ENCODE measurements at places on chromosomes 3 and 15.

DNA sequence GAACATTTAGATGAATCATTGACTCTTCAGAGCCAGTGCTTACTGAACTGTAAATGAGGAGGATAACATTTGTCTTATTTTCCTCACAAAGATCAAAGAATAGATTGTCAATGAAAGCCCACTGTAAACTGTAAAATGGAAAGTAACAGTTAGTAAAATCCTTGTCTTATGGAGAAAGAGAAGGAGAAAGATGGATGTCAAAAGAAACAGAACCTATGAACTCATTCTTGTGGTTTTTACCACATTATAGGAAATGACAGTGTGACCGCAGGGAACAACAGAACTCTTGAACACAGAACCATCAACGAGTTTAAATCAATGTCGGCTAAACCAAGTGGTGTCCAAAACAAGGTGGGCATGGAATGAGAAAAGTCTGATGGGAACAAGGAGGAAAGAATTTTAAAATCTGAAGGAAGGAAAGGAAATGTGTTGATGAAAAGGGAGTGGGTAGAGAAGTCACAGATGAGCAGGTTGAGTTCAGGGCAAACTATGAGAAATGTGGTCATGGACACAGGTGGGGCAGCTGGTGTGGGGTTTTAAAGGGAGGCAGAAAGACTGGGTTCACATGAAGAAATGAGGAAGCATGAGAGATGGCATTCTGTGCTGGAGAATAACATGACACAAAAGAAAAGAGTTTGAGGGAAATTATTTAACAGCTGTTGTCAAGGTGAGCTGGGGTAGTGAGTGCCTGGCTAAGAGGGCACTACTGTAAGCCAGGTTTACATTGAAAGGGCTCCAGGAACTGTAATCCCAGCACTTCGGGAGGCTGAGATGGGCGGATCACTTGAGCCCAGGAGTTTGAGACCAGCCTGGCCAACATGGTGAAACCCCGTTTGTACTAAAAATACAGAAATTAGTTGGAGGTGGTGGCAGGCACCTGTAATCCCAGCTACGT, 42.4 kb upstream of the ETV5 start:
- no peak for DNase-seq

GRCh38 chr3:106457281-106458180, 588.7 kb upstream of the CBLB start:
- no peak for DNase-seq

GRCh38 chr3:117118604-117119003, 409.0 kb downstream of the TUSC7 start:
- no peak for DNase-seq

GRCh38 chr15:75532413-75533250, 46.5 kb downstream of the PTPN9 start:
- no peak for DNase-seq

DNA sequence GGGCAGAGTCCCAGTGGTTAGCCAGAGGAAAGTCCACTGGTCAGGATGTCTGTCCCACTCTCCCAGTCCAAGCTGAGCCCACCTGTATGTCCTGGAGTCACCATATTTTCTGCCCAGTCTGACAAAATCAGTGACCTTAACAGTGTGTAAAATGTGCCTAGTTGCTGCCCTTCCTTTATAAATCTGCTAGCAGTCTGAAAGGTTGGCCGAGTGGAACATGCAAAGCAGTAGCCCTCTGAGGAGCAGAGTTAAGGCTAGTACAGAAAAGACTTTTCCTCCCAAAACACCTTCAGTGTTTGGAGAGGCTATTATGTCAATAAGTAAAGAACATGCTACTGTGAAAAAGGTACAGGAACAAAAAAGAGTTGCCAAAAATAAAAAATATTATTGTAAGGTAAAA, 15.3 kb downstream of the TTC21A start:
- no peak for DNase-seq

DNA sequence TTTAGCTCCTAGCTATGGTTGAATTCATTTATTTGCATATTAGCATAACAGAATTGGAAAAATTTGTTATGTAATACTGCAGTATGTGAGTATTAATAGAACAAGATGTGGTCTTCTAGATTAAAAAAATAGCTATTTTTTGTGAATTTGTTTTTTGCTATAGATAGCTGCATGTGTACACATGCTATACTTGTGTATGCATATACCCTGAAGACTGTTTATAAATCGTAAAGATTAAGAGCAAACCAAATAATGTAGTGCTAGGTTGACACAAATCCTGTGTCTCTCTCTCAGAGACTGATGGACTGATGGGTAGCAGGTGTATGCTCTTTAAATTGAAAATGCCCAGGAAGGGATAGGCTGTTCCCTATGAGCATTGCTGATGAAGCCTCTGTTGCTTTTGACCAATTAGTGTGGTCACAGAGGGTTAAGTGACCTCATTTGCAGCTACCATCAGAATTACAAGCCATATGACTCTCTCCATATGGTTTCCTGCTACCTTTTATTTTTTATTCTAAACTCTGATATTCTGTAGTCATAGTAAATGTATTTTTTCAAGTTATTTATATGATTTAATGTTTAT, 9.0 kb downstream of the PLCL2 start:
- DNase-seq, result no peak

GRCh38 chr3:79954756-79955155, 187.0 kb upstream of the ROBO1 start:
- no peak for DNase-seq

All from caudate nucleus (tissue), 63 donors.